ENCODE measurements at places on chromosomes 12 and 14.

DNA sequence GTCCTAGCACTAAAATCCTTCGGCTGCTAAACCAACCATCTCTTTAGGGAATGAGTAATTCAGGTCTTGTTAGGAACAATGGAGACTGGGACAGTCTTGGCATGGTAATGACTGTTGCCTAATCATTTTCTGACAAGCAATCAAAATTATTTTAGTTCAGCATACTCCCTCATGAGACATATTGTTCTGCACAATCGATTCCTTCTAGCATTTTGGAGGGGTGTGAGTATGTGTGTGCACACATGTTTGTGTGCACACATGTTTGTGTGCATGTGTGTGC lies 2.1 kb upstream of the KRT1 start:
- DNase-seq = no peak

DNA sequence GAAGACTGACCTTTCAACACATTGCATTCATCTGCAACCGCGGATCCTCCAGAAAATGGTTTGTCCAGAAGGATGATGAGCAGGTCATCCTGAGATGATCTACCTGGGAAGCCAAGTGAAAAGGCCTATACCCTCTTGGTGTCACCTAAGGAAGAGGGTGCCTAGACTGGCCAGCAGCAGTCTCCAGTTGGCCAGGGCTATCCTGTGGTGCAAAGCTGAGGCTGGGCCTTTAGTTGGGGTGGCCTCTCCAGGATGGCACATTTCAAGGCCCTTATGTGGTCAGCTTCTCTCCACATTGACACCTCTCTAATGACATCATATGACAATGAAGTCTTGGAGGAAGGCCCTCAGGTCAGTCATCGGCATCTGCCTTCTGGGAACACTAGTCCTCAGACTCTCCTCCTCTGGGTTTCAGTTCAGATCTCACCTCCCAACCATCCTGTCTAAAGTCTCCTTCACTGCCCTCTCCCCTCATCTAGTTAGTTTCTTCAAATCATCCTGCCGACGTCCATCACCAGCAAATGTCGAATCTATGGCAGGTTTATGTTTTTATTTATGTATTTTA lies 3.3 kb upstream of the SLC22A17 start:
- no peak for DNase-seq

- DNase-seq = peak; percentile 67
Observed at GRCh38 chr12:124675881-124676713, 108.7 kb upstream of the NCOR2 start.

GRCh38 chr12:62758216-62758615 lies 176.7 kb downstream of the PPM1H start:
- peak; percentile 83 for DNase-seq

- DNase-seq = no peak
Observed at GRCh38 chr14:49506650-49507049, 79.5 kb downstream of the RPS29 start.

GRCh38 chr12:108268397-108268796 lies 70.7 kb downstream of the CMKLR1 start:
- no peak for DNase-seq

- DNase-seq = no peak
Observed at GRCh38 chr12:6424866-6425265, 19.9 kb upstream of the CD27 start.

DNA sequence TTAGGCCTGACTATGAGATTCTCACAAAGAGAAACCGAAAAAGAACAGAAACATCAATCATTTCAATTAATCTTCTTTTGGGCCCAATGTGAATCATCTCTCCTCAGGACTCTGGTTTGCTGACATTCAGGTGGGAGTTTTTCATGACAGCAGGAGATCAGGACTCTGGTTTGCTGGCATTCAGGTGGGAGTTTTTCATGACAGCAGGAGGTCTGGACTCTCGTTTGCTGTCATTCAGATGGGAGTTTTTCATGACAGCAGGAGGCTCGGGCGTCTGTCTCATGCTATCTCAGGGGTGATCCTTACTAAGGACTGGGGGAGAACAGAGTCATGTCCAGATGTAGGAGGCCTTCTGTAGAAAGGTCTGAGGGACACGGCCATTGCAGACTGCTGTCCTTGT lies 40.1 kb upstream of the PARP11 start:
- no peak for DNase-seq

Data from fibroblast of skin of scalp (primary cell).